ENCODE measurements at places on chromosomes 4 and X. TPM values are rescaled to one million over a fixed set of nuclear protein-coding genes. Genes with fewer than 3 reads are reported as not detected.

Gene GUCY1A1
- not detected for total RNA-seq

Gene INTS12
- 20.8 TPM for total RNA-seq

Gene GAGE12J
- total RNA-seq: not detected

Gene GIMD1
- not detected for total RNA-seq

Gene ERCC6L
- total RNA-seq: 7.9 TPM

Gene TMSB15B
- total RNA-seq: 10.1 TPM

Gene SPATA4
- total RNA-seq: not detected

Gene PABPC1L2A
- total RNA-seq: not detected

Gene LNX1
- not detected for total RNA-seq

Gene PCDH10
- not detected for total RNA-seq

Gene CLTRN
- total RNA-seq: not detected

Gene SORBS2
- total RNA-seq: not detected

Gene FAM47A
- total RNA-seq: not detected

- H3K27ac ChIP-seq: no peak overlapping the region
These were observed 67.8 kb downstream of the SPCS3 start for GRCh38 chr4:176387571-176387970.

- H3K4me3 ChIP-seq: no peak overlapping the region
- H3K36me3 ChIP-seq: peaks cover 3% of the 10 kb centered on the region
These were observed 7.7 kb downstream of the AMMECR1 start for GRCh38 chrX:110310000-110310790.

DNA sequence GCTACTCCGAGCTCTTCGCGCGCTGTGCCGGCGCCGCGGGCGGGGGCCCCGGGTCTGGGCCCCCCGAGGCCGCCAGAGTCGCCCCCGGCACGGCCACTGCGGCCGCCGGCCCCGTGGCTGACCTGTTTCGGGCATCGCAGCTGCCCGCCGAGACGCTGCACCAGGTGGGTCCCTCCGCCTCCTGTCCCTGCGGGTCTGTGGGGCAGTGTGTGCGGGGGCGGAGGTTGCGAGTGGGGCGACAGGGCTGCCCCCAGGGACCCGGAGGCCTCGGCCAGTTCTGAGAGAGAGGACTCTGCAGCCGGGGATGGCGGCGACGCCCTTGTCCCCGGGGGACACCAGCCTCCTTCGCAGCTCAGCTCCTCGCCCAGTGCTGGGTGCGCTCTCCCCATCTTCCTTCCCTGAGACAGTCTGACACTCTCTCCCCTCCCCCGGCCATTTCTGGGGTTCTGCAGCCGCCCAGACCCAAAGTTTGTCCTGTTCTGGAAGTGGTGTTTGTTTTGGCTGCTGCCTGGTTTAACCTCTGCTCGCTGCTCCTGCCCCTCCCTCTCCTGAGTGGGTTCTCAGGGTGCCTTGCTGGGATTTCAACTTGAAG, 609 bp downstream of the REPS2 start:
- peak; percentile 30 for DNase-seq
- no peak overlapping the region for H3K27ac ChIP-seq

DNA sequence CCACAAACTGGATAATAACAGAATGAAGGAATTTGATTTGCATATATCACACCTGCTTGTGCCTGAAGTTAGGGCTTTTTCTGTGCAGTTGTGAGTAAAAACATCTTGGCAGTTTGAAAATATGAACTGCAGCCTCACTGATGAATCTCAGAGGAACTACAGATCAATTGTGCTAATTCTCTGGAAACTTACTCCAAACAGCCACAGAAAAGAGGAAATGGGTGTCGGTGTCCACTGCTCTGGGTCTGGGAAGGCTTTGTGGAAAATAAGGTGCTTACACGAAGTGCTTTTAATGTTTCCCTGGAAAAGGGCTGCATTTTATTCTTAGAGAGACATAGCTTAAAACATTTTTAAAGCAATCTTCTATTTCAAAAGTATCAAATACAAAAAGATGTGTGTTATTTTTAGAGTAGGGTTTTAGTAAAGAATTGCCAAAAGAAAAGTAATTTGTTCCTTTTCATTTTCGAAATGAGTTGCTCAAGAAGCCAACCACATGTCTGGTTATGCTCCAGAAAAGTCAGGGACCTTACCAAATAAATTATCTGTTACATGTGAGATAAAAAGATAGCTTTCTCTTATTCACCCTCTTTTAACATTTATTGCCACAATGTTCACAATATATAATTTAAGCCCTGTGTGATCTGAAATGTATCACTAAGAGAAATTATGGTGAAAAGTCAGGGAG, 240.1 kb downstream of the FRAS1 start:
- H3K36me3 ChIP-seq: no peaks in the 10 kb centered on the region
- H3K4me3 ChIP-seq: peak overlapping the region; percentile 16
- H3K27me3 ChIP-seq: peaks cover 18% of the 10 kb centered on the region
- H3K4me1 ChIP-seq: peaks cover 16% of the 10 kb centered on the region
- DNase-seq: no peak

GRCh38 chr4:154573190-154573870, 10.5 kb downstream of the FGB start:
- H3K4me3 ChIP-seq: no peak overlapping the region
- no peak overlapping the region for H3K27ac ChIP-seq
- H3K4me1 ChIP-seq: no peaks in the 10 kb centered on the region
- peaks cover 7% of the 10 kb centered on the region for H3K27me3 ChIP-seq

DNA sequence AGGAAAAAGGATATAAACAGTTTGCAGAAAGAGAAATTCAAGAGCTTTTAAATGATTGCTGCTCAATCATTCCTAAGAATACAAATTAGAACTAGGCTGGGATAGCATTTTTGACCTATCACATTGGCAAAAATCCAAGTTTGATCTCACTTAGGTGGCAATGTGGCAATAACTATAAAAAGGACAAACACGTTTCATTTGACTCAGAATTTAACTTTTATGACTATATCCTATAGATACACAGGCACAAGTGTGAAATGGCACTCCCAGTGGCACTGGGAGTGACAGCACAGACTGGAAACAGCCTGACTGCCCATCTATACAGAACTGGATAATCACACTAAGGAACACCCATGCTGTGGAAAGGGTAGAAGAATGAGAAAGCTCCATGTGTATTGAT, 11.1 kb downstream of the CENPU start:
- H3K27ac ChIP-seq: no peak overlapping the region
- DNase-seq: no peak
- H3K27me3 ChIP-seq: no peaks in the 10 kb centered on the region
- H3K4me1 ChIP-seq: peaks cover 27% of the 10 kb centered on the region

DNA sequence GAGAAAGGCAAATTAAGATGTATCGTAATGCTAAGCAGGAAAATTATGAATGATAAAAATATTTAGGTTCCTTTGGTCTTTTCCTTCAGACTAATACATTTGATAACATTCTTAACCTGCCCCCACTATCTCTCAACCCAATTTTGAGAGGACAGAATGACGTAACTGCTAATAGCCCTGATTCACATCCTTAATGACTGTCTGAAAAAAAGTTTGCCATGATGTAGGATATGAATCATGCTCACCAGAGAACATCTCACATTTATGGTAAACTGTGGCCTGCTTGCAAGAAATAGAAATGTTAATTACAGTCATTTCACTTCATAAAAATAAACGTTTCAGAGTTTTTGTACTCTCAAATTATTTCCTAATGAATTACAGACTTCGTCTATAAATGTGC, 128.0 kb upstream of the VEGFC start:
- H3K27me3 ChIP-seq: no peaks in the 10 kb centered on the region
- no peak for DNase-seq
- H3K4me3 ChIP-seq: no peak overlapping the region

DNA sequence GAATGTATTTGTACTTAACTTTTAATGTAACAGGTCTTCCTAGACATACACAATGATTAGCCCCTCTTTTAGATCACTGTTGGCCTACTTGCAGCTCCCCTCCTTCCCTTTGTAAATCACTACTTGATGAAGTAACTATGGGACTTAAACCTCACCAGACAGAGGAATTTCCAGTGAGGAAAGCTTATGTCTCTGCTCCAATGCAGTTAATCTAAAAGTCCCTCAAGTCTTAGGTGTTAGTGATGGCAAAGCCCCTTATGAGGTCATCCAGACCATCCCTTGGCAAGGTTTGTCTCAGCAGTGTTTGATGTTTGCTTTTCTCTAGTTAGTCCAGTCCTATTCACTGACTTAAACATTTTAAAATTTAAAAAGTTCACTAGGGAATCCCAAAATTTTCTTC, 877.3 kb upstream of the INTU start:
- no peak overlapping the region for H3K4me3 ChIP-seq
- DNase-seq: no peak
- no peaks in the 10 kb centered on the region for H3K27me3 ChIP-seq

DNA sequence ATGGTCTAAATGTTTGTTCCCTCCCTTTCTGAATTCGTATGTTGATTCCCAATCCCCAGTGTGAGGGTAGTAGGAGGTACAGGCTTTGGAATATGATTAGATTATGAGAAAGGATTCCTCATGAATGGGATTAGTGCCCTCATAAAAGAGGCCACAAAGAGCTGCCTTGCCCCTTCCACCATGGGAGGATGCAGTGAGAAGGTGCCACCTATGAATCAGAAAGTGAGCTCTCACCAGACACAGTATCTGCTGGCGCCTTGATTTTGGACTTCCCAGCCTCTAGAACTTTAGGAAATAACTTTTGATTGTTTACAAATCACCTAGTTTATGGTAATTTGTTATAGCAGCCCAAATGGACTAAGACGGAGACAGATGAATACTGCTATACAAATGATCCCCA, 3.6 kb downstream of the ATP10D start:
- peaks cover 21% of the 10 kb centered on the region for H3K4me1 ChIP-seq
- no peak overlapping the region for H3K4me3 ChIP-seq
- no peak overlapping the region for H3K27ac ChIP-seq

DNA sequence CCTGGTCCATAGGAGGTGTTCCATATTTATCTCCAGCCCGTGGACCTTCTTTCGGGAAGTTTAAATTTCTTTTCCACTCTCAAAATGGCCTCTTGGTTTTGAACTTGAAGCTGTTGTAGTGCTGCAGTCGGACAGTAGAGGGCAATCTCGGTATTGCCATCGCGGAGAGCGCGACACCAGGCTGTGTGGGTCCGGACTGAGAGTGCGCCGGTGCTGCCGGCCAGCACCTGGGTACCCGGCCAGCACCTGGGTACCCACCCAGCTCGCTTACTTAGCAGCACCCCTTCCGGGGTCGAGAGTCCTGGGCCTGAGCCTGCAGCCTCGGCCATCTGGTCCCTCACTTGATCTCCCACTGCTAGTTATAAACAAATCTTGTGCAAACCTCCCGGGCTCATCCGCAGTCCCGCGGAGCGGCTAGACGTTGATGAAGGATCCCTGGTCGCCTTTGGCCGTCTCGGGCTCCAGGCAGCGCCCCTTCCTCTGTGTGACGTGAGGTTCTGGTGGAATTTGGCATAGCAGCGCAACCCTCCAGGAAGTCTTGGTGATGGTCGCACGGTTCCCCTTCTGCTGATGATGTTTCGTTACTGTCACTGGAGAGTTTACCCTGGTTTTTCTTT, 18.0 kb downstream of the FAM9A start:
- no peak overlapping the region for H3K27ac ChIP-seq
- H3K27me3 ChIP-seq: peaks cover 3% of the 10 kb centered on the region
- peak; percentile 44 for DNase-seq
- peak overlapping the region; percentile 54 for H3K4me3 ChIP-seq
- H3K4me1 ChIP-seq: peaks cover 2% of the 10 kb centered on the region

DNA sequence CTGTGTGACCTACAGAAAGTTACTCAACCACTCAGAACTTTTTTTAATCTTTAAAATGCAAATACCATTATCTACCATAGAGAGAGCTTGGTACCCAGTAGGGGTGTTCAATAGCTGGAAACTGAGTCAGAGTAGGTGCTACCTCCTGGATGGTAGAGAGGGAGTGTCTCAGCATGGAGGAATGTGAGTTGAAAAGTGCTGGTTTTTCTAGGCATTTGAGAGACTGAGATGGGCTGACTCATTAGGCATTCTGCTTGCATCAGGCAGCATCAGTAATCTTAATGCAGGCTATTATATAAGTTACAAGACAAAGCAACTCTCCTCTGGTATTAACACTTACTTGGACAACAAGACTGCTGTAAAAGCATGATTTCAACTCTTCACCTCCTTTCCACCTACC, 70.9 kb upstream of the ARHGEF9 start:
- H3K36me3 ChIP-seq: no peaks in the 10 kb centered on the region
- H3K4me3 ChIP-seq: no peak overlapping the region
- no peaks in the 10 kb centered on the region for H3K27me3 ChIP-seq
- no peak overlapping the region for H3K27ac ChIP-seq
- DNase-seq: no peak

DNA sequence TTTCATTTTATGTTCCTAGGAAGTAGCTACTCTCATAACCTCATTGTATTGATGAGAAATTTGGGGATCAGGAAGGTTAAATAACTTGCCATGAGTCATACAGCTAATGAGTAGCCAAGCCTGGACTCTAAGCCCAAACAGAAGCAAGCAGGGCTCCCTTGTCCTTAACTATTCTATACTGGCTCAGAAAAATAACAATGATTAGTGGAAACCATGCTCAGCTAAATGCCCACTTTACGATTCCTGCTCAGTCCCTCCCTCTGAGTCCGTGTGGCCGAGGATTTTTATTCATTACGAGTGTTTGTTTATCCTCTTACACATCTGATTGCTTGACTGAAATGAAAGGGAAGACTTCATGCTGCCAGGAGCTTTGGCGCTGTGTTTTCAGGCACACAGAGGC, 100.9 kb downstream of the SLC34A2 start:
- no peak overlapping the region for H3K4me3 ChIP-seq
- peaks cover 43% of the 10 kb centered on the region for H3K36me3 ChIP-seq
- no peak for DNase-seq
- H3K27ac ChIP-seq: no peak overlapping the region
- no peaks in the 10 kb centered on the region for H3K4me1 ChIP-seq

- no peak overlapping the region for H3K4me3 ChIP-seq
- peaks cover 15% of the 10 kb centered on the region for H3K36me3 ChIP-seq
- H3K27me3 ChIP-seq: no peaks in the 10 kb centered on the region
- peaks cover 4% of the 10 kb centered on the region for H3K4me1 ChIP-seq
- no peak for DNase-seq
- no peak overlapping the region for H3K27ac ChIP-seq
These were observed 166.5 kb downstream of the FBXW7 start for GRCh38 chr4:152369203-152369901.

DNA sequence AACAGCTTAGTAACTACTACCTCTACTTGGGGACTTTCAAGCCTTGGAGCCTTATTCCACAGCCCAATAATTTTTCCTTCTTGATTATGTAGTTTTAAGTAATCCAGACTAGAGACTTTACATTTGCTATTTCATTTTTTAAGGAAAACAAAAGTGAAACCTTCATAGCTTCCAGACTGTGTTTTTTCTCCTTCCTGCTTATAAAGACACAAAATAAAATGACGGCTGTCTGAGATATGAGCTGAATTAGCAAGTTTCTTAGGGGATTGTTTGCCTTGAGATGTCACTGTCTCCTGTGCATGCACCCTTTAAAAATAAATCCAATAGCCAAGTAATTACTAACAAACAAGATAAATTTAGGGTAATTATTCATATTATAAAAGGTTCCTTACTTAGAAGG, 78.8 kb upstream of the PACRGL start:
- peaks cover 3% of the 10 kb centered on the region for H3K36me3 ChIP-seq
- peak overlapping the region; percentile 57 for H3K4me3 ChIP-seq
- peaks cover 4% of the 10 kb centered on the region for H3K4me1 ChIP-seq

GRCh38 chr4:6190486-6190885, 9.9 kb downstream of the JAKMIP1 start:
- H3K27me3 ChIP-seq: peaks cover under 1% of the 10 kb centered on the region
- no peak overlapping the region for H3K4me3 ChIP-seq
- no peak overlapping the region for H3K27ac ChIP-seq
- H3K4me1 ChIP-seq: no peaks in the 10 kb centered on the region
